ENCODE measurements at places on chromosomes 7 and 10.

DNA sequence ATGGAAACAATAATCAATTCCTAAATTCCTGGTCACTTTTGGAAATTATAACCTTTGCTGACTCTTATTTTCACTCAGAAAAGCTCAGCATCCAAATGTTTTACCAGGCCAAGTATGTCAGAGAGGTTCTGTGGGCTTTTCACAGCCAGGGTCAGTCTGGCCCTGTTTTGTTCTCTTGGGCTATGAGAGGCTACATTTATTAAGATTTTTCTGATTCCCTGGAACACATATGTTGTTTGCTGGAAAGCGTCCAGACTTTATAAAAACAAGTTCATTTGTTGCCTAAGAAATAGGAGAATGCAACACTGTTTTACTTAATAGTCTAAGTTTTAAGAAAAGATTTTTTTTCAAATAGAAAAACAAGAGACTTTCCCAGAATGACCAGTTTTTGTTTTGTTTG is 238.4 kb upstream of the PLXDC2 start:
- no peak for DNase-seq

DNA sequence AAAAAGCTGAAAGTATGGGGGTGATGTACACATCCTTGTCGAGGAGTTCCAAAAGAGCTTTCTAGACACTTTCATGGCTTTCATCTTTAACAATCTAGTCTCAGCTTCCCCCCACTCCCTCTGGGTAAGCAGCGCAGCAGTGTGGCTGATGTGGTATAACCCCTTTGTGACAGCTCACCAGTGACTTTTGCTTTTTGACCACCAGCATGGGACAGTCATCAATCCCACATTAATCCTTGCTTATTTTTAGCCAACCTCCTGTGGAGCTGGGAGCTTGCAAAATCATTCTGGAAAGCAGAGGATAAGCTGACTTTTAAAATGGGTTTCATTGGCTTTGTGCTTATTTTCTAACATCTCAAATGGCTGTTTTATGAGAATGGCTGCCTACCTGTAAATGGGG is 272.7 kb downstream of the HDAC9 start:
- no peak for DNase-seq

DNA sequence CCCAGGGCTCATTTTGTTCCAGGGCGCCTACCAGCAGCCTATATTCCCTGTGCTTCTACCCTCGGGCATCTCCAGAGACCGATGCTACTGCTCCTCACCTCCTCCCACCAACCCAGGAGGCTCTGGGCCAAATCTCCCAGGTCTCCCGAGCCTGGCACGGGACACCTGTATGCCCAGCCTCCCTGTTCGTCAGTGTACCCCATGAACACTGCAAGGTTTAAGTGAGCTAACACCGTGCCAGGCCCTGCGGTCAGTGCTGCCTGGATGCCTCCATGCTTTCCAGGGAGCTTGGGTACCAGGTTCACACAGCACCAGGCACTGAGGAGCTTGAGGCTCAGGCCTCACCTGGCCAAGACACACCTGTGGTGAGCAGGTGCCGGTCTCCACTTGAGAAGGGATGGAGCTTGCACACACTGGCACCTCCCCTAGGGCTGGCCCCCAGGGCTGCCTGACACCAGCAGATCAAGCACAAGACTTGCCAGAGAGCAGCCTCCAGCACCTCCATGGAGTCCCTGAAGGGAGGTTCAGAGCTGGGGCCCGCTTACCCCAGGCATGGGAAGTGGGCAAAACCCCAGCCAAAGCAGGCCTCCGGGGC is 80.3 kb downstream of the FAM53B start:
- no peak for DNase-seq

DNA sequence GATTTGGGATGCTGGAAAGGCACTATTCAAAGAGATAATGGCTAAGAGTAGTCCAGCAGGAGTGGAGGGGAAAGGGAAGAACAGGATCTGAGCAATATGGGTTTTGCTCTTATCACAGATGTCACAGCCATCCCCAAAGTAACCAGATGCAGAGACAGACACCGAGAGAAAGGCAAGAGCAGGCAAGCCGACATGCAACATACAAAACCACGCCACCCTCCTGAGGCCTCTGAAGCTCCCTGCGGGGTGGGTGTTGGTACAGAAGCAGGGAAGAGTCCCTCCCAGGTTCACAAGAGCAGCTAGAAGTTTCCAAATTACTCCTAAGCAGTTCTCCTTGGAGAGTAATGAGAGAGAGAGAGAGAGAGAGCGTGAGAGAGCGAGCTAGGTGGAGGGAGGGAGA is 10.8 kb upstream of the C10orf53 start:
- DNase-seq, result no peak

GRCh38 chr7:75849573-75849972 is 29.3 kb upstream of the RHBDD2 start:
- no peak for DNase-seq
